Vagina (tissue), 2 donors: ENCODE measurements at places on chromosomes 11 and 22.

- no peak for DNase-seq
These were observed 303.0 kb upstream of the PITPNB start for GRCh38 chr22:28222052-28222451.

DNA sequence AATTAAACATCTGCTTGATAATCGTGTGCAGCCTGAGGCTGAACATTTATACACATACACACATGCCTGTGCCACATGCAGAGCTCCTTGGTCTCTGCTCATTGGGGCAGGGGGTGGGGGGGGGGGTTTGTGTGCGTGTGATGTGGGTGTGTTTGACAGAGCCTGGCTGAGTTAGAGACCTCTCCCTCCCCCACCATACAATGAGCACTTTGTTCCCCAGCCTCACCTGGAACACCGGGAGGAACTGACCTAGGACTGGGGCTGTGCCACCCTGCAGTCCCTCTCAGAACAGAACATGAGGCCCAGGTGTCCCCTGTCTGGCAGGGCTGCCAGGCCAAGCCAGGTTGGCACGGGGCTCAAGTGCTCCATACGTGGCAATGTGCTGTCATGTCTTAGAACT, 96.6 kb downstream of the TP53I11 start:
- no peak for DNase-seq

DNA sequence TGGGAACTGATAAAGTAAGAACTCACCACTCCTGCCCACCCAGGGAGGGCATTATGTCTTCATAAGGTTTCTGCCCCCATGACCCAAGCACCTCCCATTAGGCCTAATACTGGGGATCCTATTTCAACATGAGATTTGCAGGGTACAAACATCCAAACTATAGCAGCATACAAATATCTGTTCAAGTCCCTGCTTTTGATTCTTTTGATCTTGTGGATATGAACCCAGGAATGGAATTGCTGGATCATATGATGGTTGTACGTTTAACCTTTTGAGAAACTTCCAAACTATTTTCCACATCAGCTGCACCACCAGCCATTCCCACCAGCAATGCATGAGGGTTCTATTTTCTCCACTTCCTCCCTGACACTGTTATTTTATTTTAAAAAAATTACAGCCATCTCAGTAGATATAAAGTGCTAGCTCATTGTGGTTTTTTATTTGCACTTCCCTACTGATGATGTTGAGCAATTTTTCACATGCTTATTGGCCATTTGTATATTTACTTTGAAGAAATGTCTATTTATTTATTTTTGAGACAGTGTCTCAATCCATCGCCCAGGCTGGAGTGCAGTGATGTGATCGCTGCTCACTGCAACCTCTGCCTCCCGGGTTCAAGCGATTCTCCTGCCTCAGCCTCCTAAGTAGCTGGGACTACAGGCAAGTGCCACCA, 7.1 kb upstream of the ATG16L2 start:
- DNase-seq: no peak

DNA sequence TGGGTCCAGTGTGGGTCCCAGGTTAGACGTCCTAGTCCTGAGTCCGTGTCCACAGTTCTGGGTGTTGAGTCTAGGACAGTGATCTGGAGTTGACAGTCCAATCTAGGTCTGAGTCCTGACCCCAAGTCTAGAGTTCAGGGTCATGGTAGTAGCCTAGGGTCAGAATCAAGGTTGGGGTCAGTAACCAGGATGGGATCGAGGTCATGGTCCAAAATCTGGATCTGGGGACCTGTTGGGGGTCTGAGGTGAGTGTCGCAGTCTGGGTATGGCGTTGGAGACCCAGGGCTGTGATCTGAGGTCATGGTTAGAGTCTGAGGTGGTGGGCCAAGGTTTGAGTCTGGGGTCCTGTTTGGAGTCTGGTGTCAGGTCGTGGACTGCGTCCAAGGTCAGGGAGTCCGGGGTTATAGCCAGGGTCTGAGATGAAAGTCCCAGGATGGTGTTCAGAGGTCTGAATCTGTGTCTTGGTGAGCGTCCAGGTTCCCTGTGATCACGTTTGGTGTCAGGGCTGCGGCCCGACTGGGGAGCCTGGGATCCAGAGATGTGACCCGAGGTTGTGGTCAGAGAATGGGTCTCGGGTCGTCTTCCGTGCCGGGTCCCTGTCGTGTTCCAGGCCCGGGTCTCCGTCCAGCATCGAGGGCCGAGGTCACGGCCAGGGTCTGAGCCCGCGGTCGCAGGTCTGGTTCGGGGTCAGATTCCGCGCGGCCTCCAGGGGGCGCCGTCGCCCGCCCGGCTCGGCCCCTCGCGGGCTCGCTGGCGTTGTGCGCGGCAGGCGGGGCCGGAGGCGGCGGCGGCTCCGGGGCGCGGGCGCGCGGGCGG, 432 bp upstream of the GRK2 start:
- no peak for DNase-seq

GRCh38 chr11:38547462-38547861, 1949.4 kb upstream of the RAG2 start:
- no peak for DNase-seq

GRCh38 chr22:31586137-31586920, 75.7 kb downstream of the PISD start:
- no peak for DNase-seq

DNA sequence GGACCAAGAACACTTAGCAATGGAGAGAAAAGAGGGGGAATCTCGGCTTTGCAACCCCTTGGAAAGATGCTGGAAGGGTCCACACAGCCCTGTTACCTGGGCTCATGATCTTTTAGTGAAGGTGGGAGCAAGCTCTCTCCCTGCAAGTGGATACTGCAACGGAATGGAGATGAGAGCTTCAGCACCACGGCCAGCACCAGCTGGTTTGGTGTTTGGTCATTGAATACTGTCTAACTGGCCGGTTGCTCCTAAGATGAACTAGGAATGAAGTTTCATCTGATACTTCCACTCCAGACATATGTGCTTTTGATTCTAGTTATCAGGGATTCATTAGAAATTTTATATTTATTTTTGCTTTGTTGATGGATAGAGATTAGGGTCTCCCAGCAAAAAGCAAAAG, 16.3 kb downstream of the HTR3A start:
- DNase-seq: no peak

- peak; percentile 86 for DNase-seq
These were observed 725 bp downstream of the ARHGAP42 start for GRCh38 chr11:100687630-100688395.

DNA sequence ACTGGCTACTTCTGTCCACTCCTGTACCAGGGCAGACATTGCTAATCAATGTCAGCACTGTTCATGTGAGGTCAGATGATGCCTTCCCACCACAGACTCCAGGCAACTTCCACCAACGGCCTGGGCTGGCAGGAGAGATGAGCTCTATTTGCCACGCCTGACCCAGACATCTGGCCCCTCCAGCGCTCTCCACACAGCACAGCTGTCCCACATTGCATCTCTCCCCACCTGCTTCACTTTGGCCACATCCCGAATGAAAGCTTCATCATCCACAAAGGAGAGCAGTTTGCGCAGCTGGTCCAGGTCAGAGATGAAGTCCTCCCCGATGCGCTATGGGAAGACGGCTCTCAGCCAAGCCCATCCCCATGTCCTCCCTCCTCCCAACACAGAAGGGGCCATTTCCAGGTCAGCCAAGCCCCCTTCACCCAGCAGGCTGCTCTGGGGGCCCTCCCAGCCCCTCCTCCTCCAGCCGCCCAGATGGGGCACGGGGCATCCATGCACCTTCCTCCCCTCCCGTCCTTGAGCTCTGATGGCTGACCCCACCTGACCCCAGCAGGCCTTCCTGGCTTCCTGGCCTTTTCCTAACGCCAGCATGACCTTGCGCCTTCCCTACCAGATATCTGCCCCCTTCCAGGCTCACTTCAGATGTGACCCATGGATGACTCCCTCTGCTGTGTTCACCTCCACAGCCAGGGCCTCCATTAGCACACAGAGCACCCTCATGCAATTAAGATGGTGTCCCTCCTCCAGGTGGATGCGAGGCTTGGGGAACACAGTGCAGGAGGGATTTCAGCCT, 7.4 kb downstream of the PYGM start:
- no peak for DNase-seq

DNA sequence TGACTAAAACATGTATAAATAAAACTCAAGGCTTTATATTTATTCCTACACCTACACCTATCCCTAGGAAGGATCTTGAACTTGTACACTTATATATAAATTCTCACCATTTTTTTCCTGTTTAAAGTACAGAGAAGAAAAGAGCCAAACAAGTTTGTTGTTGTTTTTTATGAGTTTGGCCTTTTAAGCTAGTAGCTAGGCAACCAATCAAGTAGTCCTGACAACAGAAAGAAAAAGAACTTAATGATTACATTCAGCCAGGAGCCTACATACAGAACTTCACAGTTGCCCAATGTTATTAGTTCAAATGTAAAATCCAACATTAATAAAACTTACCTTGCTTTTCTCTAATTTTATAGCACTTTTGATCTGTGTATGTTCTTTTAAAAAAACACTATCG, 316.2 kb downstream of the SOX6 start:
- DNase-seq: no peak

DNA sequence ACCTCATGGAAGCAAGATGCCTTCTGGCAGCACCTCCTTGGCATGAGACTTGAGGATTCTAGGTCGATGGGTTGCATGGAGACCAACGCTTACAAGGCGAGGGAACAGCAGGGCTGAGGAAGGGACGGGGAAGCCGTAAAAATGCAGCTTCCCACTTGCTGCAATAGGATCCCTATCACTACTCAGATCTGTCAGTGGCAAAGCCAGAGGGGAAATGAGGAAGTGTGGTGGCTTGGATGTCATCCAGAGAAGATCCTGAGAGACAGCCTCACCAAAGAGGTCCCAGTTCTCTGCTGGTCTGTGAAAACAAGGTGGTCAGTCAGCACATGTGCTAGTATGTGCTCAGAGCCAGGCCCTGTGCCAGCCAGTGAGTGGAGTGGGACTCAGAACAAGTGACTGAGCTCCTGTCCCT, 22.2 kb downstream of the CYB5R2 start:
- DNase-seq: peak; percentile 70

- DNase-seq: peak; percentile 64
These were observed 167.9 kb upstream of the B3GAT1 start for GRCh38 chr11:134579724-134580609.

- DNase-seq: no peak
These were observed 36.9 kb downstream of the SLC22A9 start for GRCh38 chr11:63406458-63406857.

GRCh38 chr11:15861256-15861655, 495.1 kb downstream of the SOX6 start:
- no peak for DNase-seq

GRCh38 chr11:61737131-61737530, 15.3 kb upstream of the MYRF start:
- no peak for DNase-seq

DNA sequence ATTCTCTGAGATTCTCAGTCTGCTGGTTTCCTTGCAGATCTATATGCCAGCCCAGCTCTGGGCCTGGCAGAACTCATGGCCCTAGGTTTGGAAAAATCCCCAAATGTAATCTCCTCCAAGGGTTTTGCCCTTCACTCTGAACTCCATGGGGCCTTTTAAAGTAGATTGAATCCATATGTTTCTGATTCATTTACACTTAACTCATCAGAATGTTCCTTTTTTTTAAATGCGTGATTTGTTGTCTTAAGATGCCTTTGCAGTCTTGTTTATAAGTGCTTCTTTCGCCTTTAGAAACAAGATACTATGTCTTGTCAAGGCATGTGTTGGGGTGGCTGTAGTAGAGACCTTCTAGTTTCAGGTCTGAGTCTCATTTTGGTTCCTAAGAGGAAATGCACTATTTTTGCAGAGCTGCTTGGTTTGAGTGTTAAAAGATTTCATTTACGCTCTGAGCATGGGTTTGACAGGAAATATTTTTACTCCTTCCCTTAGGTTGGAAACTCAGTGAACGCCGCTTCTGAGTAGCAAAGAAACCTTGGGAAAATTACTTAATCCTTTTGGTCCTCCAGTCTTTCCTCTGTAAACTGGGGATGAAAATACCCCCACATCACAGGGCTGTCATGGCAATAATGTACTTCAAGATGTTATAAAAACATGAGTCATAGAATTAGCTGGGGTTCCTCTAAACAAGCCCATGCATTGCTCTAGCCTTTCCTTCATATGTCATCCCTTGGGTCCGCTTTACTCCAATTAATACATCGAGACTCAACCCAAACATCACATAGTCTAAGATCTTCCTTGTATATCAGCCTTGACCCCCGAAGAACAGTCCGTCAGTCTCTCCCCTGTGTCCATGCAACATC, 83.5 kb downstream of the SNX19 start:
- no peak for DNase-seq

DNA sequence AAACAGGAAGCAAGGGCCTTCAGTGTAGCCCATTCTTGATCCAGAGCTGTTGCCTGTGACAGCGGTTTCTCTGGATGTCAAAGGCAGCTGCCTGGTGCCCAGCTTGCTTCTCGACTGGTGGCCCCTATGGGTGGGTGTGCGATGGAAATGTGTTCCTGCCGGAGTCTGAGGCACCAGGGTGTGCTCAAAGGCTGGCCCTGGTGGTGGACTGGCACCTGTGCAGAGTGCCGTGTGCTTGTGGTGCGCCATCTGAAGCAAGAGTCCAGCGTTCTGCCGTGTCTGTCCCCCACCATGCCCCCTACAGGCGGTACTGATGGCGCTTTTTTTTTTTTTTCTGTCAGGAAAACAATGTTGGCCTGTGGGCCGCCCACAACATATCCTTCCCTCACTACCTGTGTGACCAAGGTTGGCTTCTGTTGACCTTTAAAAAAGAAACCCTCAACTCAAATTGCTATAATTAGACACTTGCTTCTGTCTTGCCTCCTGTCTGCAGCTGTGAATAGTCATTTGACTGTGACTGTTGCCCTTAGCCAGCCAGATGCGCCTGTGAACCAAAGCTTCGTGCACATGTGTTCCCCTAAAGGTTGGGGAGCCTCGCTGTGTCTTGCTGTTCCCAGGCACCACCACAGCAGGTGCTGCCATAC, 4.7 kb upstream of the RANBP1 start:
- no peak for DNase-seq

DNA sequence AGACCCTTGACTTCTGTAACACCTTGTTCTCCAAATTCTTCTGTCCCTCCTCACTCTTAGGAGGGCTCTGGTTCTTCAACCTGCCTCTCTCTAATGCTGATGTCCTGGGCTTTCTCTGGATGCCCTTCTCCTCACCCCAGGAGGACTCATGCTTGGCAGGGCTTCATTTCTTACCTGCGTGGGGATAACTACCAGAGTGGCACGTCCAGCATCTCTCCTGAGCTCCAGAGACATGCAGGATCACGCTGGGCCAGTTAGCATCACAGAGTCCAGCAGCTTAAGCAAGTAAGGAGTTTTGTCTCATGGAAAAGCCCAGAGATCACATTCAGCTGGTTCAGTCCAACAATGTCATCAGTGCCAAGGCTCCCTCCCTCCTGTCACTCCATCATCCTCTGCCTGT, 36.4 kb downstream of the RTL6 start:
- DNase-seq: peak; percentile 19

DNA sequence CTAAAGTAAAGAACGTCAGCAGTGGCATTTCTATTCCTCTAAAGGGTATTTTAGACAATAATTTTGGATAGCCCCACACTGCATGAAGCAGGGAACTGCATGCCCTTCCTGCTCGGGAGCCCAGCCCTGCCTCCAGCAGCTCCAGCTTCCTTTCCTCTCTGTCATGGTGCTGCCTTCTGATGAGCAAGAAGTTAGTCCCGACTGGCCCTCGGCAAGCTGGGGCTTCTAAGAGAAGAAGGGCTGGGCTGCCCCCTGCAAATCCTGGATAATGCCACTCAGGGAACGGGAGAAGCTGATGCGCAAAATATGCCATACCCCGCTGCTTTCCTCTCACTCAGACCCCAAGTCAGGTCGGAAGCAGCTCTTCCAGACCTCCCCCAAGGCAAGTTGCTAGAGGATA, 296.4 kb downstream of the ETS1 start:
- DNase-seq: no peak
